ENCODE measurements at places on chromosomes 5 and 9.

DNA sequence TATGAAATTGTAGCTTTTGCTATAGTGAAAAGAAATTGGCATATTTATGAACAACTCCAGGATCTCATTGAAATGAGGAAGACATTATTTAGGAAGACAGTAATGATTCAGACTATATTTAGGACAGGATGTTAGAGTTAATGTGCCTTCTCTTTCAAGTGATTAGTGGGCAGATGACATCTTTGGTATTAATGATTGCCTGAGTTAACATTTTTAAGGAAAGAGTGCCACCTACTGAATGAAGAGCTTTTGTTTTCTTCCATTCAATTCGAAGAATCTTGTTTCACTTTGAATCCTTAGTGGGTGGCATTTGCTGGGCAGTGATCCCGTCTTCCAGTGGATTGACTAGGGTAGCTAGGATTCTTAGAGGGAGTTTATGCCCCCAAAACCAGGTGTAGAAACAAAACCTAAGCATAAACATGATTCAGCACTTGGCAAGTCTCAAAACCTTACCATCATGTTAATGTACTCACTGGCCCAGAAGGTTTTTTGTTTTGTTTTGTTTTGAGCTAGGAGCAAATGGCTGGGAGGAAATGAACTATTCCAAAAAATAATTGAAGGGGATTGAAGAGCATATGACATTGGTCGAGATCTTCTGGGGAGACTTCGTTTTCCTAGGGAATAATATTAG lies 23.2 kb downstream of the MAP3K1 start:
- peak; percentile 26 for DNase-seq

GRCh38 chr5:88677943-88678769 lies 204.8 kb downstream of the MEF2C start:
- DNase-seq: no peak

DNA sequence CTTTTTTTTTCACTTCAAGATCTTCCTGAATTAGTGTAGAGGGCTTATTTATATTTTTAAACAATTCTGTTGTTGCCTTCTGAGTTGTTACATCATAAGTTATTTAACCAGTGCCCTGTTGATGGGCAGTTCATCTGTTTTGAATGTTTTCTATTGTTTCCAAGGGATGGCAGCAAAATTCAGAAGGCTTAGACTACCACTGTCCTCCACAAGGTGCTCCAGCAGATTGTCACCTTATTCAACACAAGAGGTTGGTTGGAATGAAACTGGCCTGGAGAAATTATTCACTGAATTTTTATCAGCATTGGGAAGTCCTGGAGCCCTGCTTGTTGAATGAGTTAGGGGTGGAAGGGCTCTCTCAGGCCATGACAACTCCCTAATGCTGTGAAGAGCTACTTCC lies 1.3 kb upstream of the KLHL9 start:
- no peak for DNase-seq

- no peak for DNase-seq
Measured at GRCh38 chr5:110329955-110330525, 396.4 kb downstream of the TMEM232 start.

DNA sequence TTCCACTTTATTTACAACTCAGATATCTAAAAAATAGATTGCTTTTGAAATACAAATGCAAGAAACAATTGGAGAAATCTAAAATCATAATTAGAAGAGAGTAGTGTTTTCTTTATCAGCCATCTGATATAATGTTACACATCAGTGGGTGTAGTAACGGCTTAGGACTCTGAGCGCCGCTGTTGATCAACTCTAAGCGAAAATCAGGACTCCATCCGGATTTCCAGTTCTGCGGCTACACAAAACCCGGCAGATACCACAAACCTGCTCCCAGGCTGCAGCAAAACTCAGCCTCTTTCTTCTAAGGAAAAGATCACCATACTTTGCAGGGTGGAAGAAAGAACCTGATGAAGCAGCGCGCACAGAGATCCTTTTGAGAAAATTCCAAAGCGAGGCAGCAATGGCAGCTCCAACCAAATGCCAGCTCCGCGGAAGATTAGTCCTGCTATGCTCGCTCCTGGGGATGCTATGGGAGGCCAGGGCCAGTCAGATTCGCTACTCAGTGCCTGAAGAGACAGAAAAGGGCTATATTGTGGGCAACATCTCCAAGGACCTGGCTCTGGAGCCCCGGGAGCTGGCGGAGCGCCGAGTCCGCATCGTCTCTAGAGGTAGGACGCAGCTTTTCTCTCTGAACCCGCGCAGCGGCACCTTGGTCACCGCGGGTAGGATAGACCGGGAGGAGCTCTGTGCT lies at the start of gene PCDHGA9:
Gene PCDHGA9, plus strand, starts transcription at position 226 of the 691 bp plus-strand sequence. Its CDS starts 175 bp downstream, at position 401.
- DNase-seq: no peak
